ENCODE measurements at places on chromosomes 3 and 15. TPM values are rescaled to one million over a fixed set of nuclear protein-coding genes. Genes with fewer than 3 reads are reported as not detected.

CAMK2N2 gene
- total RNA-seq = not detected

SYNPR gene
- total RNA-seq = not detected

CCDC191 gene
- 0.79 TPM for total RNA-seq

PBRM1 gene
- 57.7 TPM for total RNA-seq

PLXND1 gene
- total RNA-seq = 50.2 TPM

TM4SF18 gene
- total RNA-seq = 12.6 TPM

FHIT gene
- 8.9 TPM for total RNA-seq

CPB1 gene
- total RNA-seq = not detected

CYP1A2 gene
- not detected for total RNA-seq

MME gene
- total RNA-seq = 4.9 TPM

XIRP1 gene
- not detected for total RNA-seq

IL17RE gene
- 1.1 TPM for total RNA-seq

FOXL2NB gene
- total RNA-seq = not detected

IL16 gene
- total RNA-seq = 4.7 TPM

SEMA6D gene
- total RNA-seq = 1.8 TPM

C3orf49 gene
- total RNA-seq = not detected

ABI3BP gene
- total RNA-seq = 1.9 TPM

CP gene
- total RNA-seq = 1,260 TPM

MUC13 gene
- under 0.01 TPM for total RNA-seq

PLA2G4B gene
- 3.2 TPM for total RNA-seq

GOLGA8O gene
- 0.28 TPM for total RNA-seq

ADAMTSL3 gene
- total RNA-seq = 7.1 TPM

CYP8B1 gene
- 490 TPM for total RNA-seq

TMEM212 gene
- total RNA-seq = not detected

KCNMB3 gene
- 2.8 TPM for total RNA-seq

FILIP1L gene
- 1.4 TPM for total RNA-seq

ZBED2 gene
- not detected for total RNA-seq

BOC gene
- total RNA-seq = 1.5 TPM

PRRT3 gene
- total RNA-seq = 0.79 TPM

MRAS gene
- 2.6 TPM for total RNA-seq

PDZRN3 gene
- 1.0 TPM for total RNA-seq

LRRC34 gene
- 2.8 TPM for total RNA-seq

SPATA12 gene
- total RNA-seq = not detected

GHSR gene
- not detected for total RNA-seq

ITIH1 gene
- total RNA-seq = 1,400 TPM

ZNF774 gene
- total RNA-seq = 0.19 TPM

KLHL40 gene
- total RNA-seq = not detected

ADPRH gene
- total RNA-seq = 2.7 TPM

Data from liver (tissue), 10 donors.